ENCODE measurements at places on chromosomes 2 and 18. TPM values are rescaled to one million over a fixed set of nuclear protein-coding genes. Genes with fewer than 3 reads are reported as not detected.

CLEC4F gene
- not detected for total RNA-seq

GAREM1 gene
- total RNA-seq = 11.0 TPM

ST6GAL2 gene
- total RNA-seq = 9.7 TPM

PDE1A gene
- 27.4 TPM for total RNA-seq

IRS1 gene
- total RNA-seq = 15.1 TPM

DYNAP gene
- total RNA-seq = not detected

DYTN gene
- total RNA-seq = not detected

TDRD15 gene
- not detected for total RNA-seq

IGFBP5 gene
- 140 TPM for total RNA-seq

UGT1A5 gene
- not detected for total RNA-seq

All from neural crest cell (in vitro differentiated cells).